ENCODE measurements at places on chromosomes 6 and 20. TPM values are rescaled to one million over a fixed set of nuclear protein-coding genes. Genes with fewer than 3 reads are reported as not detected.

GRCh38 chr6:124520514-124520913 is 441.7 kb upstream of the RNF217 start:
- H3K27ac ChIP-seq, result no peak overlapping the region
- H3K4me3 ChIP-seq, result no peak overlapping the region
- H3K27me3 ChIP-seq, result no peaks in the 10 kb centered on the region
- H3K4me1 ChIP-seq, result no peaks in the 10 kb centered on the region
- no peak for DNase-seq

GRCh38 chr6:25278261-25278913 is 787 bp upstream of the CARMIL1 start:
- no peaks in the 10 kb centered on the region for H3K36me3 ChIP-seq
- H3K4me3 ChIP-seq, result peak overlapping the region; percentile 54
- peaks cover 7% of the 10 kb centered on the region for H3K4me1 ChIP-seq
- DNase-seq, result no peak

DNA sequence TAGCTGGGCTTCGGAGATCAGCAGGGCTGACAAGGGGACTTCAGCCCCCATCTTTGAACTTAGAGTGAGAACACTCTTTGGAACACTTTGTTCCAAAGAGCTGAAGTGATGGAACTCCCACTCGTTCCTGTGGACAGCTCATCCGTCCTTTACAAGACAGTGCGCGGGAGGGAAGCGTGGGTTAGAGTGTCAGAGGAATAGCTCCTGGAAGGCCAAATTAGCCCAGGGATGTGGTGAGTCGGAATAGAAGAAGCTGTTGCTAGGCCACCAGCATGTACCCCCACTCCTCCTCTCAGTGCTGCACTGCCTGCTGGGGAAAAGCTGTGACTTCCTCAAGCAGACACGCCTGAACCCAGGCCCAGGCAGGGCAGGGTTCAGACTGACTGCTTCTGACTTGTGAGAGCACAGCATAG is 1.7 kb downstream of the SDCBP2 start:
- H3K27ac ChIP-seq, result no peak overlapping the region
- H3K36me3 ChIP-seq, result peaks cover 5% of the 10 kb centered on the region
- DNase-seq, result no peak
- peaks cover 41% of the 10 kb centered on the region for H3K4me1 ChIP-seq
- no peak overlapping the region for H3K4me3 ChIP-seq

C6orf52 gene
- 6.8 TPM for total RNA-seq

SESN1 gene
- total RNA-seq, result 20.2 TPM

DNA sequence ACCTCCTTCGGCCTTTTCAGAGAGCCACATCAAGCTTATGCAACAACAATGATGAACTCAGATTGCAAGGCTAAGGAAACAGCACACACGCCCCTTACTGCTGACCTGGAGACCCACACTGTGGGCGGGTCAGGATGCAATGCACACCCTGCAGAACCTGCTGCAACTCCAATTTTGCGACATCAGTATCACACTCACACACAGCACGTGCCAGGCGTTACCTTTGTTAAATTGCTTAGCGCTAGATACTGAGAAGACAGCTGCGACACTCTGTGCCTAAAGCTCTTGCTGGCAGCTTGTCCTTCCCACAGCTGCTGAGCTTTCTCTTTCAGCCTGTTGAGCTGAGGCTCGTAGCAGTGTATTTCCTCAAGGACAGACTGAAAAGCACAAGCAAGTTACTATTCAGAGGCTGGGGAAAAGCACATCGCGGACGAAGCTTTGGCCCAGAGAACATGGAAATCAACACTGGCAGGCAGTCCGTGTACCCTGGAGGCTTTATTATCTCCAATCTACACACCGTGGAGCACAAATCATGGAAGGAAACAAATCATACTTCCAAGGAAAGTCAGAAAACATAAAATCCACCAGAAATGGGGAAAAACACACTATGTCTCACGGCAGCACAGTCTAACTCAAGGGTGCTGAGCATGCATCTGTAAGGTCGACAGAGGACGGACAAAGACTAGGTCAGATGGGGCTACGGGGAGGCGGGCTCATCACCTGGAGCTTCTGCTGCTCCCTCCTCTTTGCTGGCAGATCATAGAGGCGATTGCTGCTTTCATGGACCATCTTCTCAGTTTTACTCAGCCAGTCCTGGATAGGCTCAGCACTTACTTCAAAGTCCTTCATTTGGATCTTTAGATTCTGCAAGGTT is 268.2 kb downstream of the SYNE1 start:
- H3K4me3 ChIP-seq, result no peak overlapping the region
- H3K4me1 ChIP-seq, result no peaks in the 10 kb centered on the region
- no peaks in the 10 kb centered on the region for H3K36me3 ChIP-seq

GRCh38 chr6:44842616-44843015 is 455.1 kb downstream of the CDC5L start:
- H3K27me3 ChIP-seq, result no peaks in the 10 kb centered on the region
- no peak for DNase-seq
- no peak overlapping the region for H3K4me3 ChIP-seq
- H3K36me3 ChIP-seq, result no peaks in the 10 kb centered on the region
- H3K4me1 ChIP-seq, result no peaks in the 10 kb centered on the region

BPIFB4 gene
- not detected for total RNA-seq

GRCh38 chr20:63635431-63636141 is 8.7 kb upstream of the GMEB2 start:
- peaks cover 74% of the 10 kb centered on the region for H3K4me1 ChIP-seq
- H3K27me3 ChIP-seq, result no peaks in the 10 kb centered on the region
- peak overlapping the region; percentile 54 for H3K4me3 ChIP-seq
- DNase-seq, result peak; percentile 65

DNA sequence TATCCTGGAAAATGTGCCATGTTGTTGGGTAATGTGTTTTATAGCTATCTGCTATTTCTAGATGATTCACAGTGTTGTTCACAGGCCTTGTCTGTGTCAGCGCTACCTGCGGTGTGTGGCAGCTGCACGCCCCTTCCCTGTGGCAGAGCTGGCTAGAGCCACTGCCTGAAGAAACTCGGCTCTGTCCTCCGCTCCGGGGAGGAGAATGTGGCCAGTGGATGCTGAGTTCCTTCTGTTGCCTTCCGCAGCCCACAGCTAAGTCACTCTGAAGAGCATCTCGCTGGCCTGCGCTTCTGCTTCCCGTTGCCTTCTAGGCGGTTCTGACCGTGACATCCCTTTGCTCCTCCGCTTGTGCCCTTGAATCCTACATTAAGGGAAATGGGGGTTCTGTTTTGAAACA is 135.1 kb downstream of the PLG start:
- no peaks in the 10 kb centered on the region for H3K36me3 ChIP-seq
- no peaks in the 10 kb centered on the region for H3K27me3 ChIP-seq
- DNase-seq, result no peak
- no peak overlapping the region for H3K27ac ChIP-seq
- no peak overlapping the region for H3K4me3 ChIP-seq
- H3K4me1 ChIP-seq, result no peaks in the 10 kb centered on the region

- H3K4me1 ChIP-seq, result no peaks in the 10 kb centered on the region
- H3K27ac ChIP-seq, result no peak overlapping the region
- DNase-seq, result no peak
- no peak overlapping the region for H3K4me3 ChIP-seq
Observed at GRCh38 chr20:51620432-51620831, 77.9 kb upstream of the NFATC2 start.

DNA sequence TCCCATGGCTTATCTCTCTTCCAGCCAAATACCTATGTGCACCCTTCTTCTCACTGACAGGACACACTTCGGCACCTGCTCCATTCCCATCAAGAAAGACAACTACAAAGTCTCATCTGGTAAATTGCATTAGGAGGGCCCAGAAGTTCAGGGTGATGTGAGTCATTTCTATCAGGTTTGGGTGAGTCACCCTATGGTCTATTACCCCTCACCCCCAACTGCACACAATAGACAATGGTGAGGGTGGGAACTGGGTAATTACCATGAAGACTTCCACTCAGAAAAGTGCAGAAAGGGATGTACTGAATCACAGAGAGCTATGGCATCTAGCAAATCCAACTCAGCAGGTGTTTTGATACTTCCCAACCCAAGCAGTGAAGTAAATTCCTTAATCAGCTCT is 54.8 kb downstream of the OPN5 start:
- no peaks in the 10 kb centered on the region for H3K27me3 ChIP-seq
- H3K4me3 ChIP-seq, result no peak overlapping the region
- H3K27ac ChIP-seq, result no peak overlapping the region
- DNase-seq, result no peak

GRCh38 chr6:89047473-89047872 is 33.1 kb upstream of the PNRC1 start:
- no peak overlapping the region for H3K27ac ChIP-seq
- H3K4me1 ChIP-seq, result no peaks in the 10 kb centered on the region
- no peaks in the 10 kb centered on the region for H3K27me3 ChIP-seq
- no peak for DNase-seq
- H3K36me3 ChIP-seq, result no peaks in the 10 kb centered on the region

DNA sequence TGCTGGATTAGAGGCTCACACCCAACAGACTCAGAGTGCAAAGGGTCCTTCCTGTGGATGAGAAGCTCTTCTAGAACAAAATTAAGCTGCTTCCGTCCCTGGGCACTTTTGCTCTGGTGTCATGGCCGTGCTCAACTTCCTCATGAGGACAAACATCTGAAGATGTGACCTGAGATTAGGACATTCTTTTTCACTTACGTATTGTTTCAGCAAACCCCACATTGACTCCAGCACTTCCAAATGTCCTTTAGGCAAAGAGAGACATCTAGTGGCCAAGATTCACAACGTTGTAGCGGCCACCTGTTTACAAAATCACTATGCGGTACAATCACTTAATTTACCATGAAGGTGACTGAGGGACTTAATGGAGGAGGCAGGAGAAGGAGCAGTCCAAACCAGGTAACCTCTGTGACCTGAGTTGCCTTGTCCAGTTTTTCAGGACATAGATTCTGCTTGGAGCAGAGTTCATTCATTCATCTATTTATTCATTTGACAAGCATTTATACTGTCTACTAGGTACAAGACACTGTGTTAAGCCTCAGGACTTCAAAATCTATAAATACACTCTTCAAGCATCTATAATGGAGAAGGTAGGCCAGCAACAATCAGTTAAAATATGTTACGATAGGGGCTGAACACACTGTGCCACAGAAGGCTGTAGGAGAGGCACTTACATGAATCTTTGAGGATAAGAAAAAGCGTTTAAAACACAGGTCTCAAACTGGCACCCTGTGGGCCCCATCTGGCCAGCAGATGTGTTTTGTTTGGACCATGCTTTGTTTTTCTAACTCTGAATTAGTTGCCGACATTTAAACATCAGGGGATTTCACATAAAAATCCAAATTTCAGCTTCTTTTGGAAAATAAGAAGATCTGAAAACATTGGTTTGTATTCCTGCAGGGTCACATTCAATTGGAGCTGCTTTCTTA is 5.6 kb upstream of the ADGRF1 start:
- H3K4me3 ChIP-seq, result no peak overlapping the region
- DNase-seq, result no peak
- no peak overlapping the region for H3K27ac ChIP-seq

DNA sequence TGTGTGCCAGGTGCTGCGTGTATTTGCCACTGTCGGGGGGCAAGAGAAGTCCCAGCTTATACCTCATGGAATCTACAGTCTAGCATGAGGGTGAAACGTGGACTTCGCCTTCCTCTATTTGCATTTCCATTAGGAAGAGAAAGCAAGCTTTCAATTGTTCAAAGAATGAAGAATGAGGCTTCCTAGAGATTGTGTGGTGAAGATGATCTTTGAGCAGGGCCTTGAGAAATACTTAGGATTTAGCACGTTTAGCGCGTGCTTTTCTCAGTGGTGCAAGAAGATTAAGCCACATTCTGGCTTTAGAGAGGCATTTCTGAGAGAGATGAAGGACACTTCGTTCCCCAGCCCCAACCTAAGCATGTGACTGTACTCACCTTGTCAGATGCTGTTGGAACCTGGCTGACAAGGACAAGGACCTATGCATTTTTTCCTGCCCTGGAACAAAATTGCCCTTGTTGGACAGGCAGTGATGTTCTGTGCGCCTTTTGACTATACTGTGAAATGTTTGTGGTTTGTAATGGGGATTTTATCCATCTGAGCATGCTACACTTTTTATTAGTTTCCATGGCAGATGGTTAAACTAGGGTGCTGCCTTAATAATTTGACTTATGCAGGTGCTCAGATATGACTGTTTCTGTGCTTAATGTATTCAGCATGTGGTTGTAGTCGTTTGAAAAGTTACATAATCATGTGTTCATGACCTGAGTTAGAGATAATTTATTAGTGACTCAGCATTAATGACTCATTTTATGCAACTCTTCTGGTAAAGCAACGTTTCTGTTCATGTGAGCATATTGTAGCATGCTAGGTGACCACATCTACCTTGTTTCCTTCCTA is 10.7 kb downstream of the TULP4 start:
- no peaks in the 10 kb centered on the region for H3K27me3 ChIP-seq
- H3K4me1 ChIP-seq, result no peaks in the 10 kb centered on the region
- no peak overlapping the region for H3K27ac ChIP-seq
- H3K36me3 ChIP-seq, result no peaks in the 10 kb centered on the region

GRCh38 chr20:34639755-34640222 is 37.1 kb downstream of the PIGU start:
- DNase-seq, result no peak
- peaks cover 19% of the 10 kb centered on the region for H3K36me3 ChIP-seq
- no peaks in the 10 kb centered on the region for H3K4me1 ChIP-seq
- no peak overlapping the region for H3K4me3 ChIP-seq
- H3K27me3 ChIP-seq, result no peaks in the 10 kb centered on the region
- no peak overlapping the region for H3K27ac ChIP-seq

CTCFL gene
- not detected for total RNA-seq

OR2H2 gene
- total RNA-seq, result not detected

TRIM15 gene
- total RNA-seq, result not detected

CYP39A1 gene
- total RNA-seq, result not detected

DNA sequence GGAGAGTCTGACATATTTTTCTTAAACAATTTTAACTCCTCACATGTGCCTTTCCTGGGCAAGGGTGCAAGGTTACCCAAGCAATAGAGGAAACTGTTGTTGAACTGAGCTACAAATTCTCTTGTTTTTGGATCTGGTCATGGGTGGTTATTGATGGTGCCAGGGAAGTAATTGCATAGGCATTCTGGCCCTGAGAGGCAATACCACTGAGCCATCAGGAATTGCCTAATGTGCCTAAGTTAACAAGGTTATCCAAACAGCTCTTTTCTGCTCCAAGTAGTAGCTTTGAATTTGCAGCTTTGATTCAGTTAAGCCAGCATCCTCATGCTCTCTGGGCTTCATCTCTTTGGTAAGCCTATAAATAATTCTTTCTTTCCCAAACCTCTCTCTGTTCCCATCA is 266.0 kb upstream of the BTBD3 start:
- DNase-seq, result no peak
- H3K27me3 ChIP-seq, result no peaks in the 10 kb centered on the region
- H3K36me3 ChIP-seq, result no peaks in the 10 kb centered on the region
- H3K4me3 ChIP-seq, result no peak overlapping the region
- no peak overlapping the region for H3K27ac ChIP-seq
